ENCODE measurements at places on chromosomes 16 and 17. TPM values are rescaled to one million over a fixed set of nuclear protein-coding genes. Genes with fewer than 3 reads are reported as not detected.

DNA sequence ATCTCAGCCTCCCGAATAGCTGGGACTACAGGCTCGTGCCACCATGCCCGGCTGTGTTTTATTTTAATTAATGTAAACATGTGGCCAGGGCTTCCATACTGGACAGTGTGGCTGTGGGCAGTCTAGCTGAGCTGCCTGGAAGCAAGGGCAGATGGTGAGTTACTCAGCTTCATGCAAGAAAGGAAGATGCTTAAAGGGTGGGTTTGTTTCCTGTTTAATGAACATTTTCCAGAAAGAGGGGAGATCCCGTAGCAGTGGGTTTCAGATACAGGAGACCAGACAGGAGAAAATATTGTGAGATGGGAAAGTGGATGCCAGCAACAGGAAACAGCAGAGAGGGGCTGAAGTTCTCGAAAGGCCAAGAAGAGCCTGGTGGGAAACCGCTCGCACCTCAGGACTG lies 7.3 kb downstream of the MAPK8IP3 start:
- no peak for DNase-seq

- DNase-seq = no peak
These were observed 1.3 kb upstream of the TNFSF13 start for GRCh38 chr17:7557147-7557764.

GRCh38 chr16:80631581-80631980 lies 90.8 kb downstream of the DYNLRB2 start:
- no peak for DNase-seq

DNA sequence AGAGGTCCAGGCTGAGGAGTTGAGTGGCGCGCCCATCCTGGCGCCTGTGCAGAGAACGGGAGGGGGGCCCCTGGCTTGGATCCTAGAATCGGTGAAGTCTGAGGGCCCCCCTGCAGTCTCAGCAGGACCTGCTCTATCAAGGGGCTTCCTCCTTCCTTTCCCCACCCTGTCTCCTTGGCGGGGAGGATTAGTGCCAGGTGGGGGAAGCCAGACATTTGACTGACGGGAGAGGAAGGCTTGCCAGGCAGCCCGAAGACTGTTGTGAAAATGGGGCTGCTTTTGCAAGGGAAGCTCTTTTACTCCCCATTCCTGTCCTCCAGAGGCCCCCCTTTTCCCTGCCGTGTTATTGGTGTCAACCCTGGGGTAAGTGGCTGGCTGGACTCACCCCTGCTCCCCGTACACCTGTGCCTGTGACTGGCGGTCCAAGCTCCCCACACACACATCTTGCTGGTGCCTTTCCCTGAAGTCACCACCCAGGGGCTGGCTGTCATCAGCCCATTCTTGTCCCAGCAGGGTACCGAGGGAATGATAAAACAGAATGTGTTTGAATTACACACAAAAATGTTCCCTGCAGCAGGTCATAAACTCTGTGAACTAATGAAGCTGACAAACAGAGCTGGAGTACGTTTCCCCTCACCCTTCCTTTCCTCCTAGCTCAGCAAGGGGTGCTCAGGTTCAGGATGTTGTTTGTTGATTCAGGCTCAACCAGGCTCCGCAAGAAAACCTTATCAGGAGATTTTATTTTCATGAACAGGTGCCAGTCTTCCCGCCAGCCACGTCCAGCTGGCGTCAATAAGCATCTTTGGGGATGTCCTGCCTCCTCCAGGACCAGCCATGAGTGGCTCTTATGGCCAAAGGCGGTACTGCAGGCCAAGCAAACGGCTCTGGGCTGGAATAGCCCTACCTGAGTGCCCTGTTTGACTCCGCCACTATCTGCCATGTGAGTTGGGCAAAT lies 4.4 kb upstream of the ARMC7 start:
- peak; percentile 55 for DNase-seq

- DNase-seq = no peak
These were observed 368.1 kb upstream of the EEF2KMT start for GRCh38 chr16:5465714-5466113.

DNA sequence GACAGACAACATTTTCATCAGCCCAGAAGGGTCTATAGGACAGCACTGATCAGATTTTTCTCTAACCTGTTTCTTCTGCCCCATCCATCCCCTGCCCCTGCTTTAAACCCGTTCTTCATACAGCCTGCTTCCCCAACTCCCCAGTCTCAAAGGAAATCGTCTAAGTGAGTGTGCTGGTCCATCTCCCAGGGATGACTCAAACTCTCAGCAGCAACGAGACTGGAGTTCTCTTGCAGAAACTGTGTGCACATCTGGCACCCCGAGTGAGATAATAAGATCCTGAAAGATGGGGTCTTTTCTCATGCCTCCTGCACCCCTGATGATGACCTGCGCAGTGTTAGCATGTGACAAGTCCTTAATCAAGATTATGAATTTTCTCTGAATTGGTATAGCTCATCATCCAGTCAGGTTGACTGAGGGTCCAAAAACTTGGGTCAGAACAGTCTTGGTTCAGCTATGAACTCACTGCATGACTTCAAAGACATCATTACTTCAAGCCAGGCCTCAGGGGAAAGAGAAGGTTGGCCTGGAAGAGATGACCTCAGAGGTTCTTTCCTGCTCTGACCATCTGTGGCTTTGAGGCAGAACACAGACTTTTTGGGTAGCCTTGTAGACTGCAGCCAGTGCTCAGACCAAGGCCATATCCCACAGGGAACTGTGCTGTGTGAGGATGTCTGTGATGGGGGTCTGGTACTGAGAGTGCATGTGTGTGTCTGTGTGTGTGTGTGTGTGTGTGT lies 117.9 kb downstream of the SPACA3 start:
- no peak for DNase-seq

DNA sequence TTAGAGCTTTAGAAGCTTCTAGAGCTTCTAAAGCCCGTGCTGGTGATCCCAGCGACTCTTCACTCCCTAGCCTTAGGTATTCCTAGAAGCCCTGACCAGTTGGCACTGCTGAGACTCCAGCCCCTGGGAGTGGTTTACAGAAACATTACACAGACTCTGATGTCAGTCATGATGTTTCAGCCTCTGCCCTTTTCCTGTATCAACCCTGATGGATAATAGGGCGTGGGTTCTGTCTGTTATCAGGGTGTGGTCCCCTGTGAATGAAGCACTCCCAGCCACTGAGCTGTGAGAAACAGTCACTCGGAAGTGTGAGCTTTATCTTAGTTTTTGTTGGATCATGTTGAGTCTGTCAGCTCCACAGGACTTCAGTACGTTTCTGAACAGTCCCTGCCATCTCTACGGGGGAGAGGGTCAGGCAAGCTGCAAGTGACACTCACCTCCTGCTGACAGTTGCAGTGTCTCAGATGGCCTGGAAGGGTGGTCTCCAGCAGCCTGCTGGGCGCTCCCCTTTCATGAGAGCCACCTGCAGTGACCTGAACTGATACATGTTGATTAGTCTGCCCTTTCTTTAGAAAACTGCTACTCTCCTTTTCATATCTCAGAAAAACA lies 12.8 kb downstream of the GOSR2 start:
- no peak for DNase-seq

DNA sequence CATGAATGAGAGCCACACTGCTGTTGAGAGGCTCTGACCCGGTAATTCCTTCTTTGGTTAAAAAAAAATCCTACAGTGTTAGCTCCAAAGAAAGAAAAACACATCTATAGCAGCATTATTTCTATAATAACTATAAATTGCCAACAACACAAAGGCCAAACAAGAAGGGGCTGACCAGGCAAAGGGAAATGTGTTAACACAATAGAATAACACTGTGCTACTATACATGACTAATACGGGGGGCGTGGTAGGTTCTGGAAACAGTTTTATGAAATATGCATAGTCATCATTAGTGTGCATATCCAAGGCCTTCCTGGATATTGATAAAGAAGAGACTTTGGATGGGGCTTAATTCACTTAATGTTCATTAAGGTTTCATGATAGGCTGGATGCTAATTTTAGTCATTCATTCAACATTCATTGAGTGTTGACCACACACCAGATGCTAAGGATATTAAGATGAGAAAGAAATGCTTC lies 50.0 kb upstream of the CCL1 start:
- no peak for DNase-seq

GRCh38 chr17:39599665-39600231 lies 8.0 kb downstream of the NEUROD2 start:
- DNase-seq = no peak

- DNase-seq = peak; percentile 98
These were observed 15.9 kb downstream of the TMEM92 start for GRCh38 chr17:50289991-50290702.

DNA sequence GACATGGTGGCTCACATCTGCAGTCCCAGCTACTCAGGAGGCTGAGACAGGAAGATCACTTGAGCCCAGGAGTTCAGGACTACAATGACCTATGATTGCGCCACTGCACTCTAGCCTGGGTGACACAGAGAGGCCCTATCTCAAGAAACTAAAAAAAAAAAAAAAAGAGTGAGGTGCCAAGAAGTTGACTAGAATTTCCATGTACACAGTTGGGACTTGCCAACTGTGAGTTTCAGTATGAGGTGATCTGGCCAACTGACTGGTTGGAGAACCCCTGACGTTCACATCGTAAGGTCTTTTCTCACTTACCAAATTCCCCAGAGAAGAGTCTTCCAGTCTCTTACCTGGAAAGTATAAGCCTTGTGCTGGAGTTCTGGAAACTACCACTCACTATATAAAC lies 3.1 kb upstream of the MED11 start:
- no peak for DNase-seq

DNA sequence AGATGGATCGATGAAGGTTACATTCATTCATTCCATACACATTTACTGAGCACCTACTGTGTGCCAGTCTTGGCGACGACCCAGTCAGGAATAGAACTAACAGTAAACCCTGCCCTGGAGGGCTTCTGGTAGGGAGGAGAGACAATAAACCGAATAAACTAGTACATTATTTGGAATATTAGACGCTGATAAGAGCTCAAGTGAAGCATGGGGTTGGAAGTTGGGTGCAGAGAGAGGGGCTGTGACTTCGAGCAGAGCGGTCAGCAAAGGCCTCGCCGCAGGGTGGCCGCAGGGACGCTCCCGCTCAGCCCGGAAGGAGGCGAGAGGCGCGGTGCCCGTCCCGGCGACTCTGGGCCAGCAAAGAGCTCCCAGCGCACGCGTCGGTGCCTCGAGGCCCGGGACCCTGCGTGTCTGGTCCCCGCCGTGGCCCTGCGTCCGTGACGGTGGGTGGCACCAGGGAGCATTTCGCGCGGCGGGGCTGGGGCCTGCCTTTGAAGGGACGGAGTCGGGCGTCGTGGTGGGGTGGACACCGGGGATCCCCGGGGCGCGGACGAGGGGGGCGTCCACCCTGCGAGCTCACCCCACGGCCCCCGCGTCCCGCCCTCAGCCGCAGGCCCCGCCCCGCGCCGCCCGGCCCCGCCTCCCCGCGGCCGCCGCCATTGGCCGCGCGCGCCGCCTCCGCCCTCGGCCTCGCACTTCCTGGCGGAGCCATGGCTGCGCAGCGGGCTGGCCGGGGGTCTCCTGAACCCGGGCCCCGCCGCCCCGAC lies at the start of gene KLHL36:
KLHL36 (plus strand) TSS at position 684 of the 767 bp plus-strand sequence. CDS start 2,357 bp downstream, outside the sequence.
- peak; percentile 57 for DNase-seq

DNA sequence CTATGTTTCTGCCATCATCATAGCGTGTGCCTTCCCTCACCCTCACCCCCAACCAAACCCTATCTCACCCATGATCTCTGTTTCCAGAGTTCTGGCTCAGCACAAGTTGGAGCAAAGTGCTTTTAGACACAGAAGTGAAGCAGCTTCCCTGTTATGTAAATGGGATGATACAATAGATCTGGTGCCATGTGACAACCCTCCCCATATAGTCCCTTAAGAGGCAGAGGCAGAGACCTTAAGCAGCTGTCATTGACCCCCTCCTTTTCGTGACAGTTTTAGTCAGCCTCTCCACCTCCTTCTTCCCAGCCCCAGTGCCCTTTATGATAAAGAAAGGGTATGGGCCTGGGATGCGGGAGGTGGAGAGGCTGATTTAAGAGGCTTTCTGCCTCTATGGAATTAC lies 40.3 kb upstream of the MED13 start:
- DNase-seq = no peak

- DNase-seq = no peak
These were observed 1.2 kb upstream of the TMEM204 start for GRCh38 chr16:1532081-1532760.

SHCBP1 gene
- total RNA-seq = 19.3 TPM

Measured in PC-9 (cell line).